ENCODE measurements at places on chromosomes 2 and 18. TPM values are rescaled to one million over a fixed set of nuclear protein-coding genes. Genes with fewer than 3 reads are reported as not detected.
A peak's percentile ranks its signal among the peaks of the same experiment; 100 is the strongest.

DNA sequence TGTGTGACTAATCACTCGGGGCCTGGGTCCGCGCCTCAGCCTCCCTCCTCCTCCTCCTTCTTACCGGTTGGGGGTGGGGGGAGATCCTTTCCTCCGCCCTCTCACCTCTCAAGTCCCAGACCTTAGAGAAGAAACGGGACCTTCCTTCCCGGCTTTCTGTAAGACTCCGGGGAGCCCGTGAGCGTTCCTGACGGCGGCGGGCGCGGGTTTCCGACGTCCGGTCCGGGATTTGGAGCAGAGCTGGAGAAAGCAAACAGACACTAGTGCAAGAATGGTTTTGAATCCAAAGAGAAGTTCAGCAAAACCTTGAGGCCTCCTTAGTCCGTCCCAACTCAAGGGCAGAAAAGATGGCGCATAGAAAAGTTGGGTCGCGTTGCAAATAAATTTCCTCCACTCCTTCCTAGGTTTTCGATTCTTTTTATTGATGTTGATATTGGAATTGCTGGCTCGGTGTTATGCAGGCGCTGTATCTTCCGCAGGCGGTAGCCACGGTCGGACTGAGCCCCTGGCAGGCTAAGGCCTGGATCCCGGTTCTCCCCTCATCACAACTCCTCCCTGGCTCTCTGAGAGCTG is 2.0 kb downstream of the DLX1 start:
- H3K4me1 ChIP-seq = peaks cover 17% of the 10 kb centered on the region
- H3K27me3 ChIP-seq = no peaks in the 10 kb centered on the region
- H3K36me3 ChIP-seq = no peaks in the 10 kb centered on the region
- no peak for DNase-seq

- no peaks in the 10 kb centered on the region for H3K36me3 ChIP-seq
- no peak overlapping the region for H3K27ac ChIP-seq
- DNase-seq = no peak
- H3K4me3 ChIP-seq = no peak overlapping the region
Observed at GRCh38 chr2:211103989-211104388, 547.6 kb downstream of the CPS1 start.

GRCh38 chr2:162257425-162257824 is 14.2 kb upstream of the FAP start:
- H3K36me3 ChIP-seq = no peaks in the 10 kb centered on the region
- no peak overlapping the region for H3K4me3 ChIP-seq
- no peak overlapping the region for H3K27ac ChIP-seq
- no peaks in the 10 kb centered on the region for H3K27me3 ChIP-seq

GRCh38 chr2:10159086-10159485 is 36.5 kb downstream of the RRM2 start:
- DNase-seq = no peak
- H3K27me3 ChIP-seq = no peaks in the 10 kb centered on the region
- H3K4me1 ChIP-seq = no peaks in the 10 kb centered on the region

- no peaks in the 10 kb centered on the region for H3K36me3 ChIP-seq
- no peak overlapping the region for H3K27ac ChIP-seq
- no peak for DNase-seq
- no peak overlapping the region for H3K4me3 ChIP-seq
Observed at GRCh38 chr2:9097239-9097638, 93.8 kb upstream of the MBOAT2 start.

DNA sequence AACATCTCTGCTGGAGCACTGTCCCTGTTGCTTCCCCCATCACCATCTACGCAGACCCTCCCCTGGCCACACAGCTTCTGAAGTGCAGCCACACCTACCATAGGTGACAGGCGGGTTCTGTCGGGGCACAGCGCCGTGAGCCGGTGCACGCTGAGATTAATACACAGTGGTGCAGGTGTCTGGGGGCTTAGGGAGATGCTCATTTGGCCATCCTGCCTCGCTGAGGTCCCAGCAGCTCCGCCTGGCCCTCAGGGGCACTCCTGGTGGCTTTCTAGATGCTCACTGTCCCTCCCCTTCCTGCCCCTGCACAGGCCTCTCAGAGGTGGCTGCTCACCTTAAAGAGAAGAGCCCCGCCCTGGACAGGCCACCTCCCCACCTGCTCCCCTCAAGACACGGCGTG is 18.9 kb upstream of the RPL31 start:
- no peak for DNase-seq
- H3K4me1 ChIP-seq = peaks cover 9% of the 10 kb centered on the region
- no peaks in the 10 kb centered on the region for H3K27me3 ChIP-seq
- no peaks in the 10 kb centered on the region for H3K36me3 ChIP-seq
- H3K27ac ChIP-seq = no peak overlapping the region

- H3K27me3 ChIP-seq = no peaks in the 10 kb centered on the region
- H3K4me1 ChIP-seq = no peaks in the 10 kb centered on the region
- no peak for DNase-seq
- no peak overlapping the region for H3K4me3 ChIP-seq
Observed at GRCh38 chr2:144671695-144672455, 152.0 kb upstream of the ZEB2 start.

GRCh38 chr18:57437766-57438671 is 2.8 kb downstream of the ONECUT2 start:
- peaks cover 33% of the 10 kb centered on the region for H3K4me1 ChIP-seq
- no peak overlapping the region for H3K27ac ChIP-seq
- peak overlapping the region; percentile 13 for H3K4me3 ChIP-seq
- no peaks in the 10 kb centered on the region for H3K36me3 ChIP-seq
- DNase-seq = peak; percentile 40

DNA sequence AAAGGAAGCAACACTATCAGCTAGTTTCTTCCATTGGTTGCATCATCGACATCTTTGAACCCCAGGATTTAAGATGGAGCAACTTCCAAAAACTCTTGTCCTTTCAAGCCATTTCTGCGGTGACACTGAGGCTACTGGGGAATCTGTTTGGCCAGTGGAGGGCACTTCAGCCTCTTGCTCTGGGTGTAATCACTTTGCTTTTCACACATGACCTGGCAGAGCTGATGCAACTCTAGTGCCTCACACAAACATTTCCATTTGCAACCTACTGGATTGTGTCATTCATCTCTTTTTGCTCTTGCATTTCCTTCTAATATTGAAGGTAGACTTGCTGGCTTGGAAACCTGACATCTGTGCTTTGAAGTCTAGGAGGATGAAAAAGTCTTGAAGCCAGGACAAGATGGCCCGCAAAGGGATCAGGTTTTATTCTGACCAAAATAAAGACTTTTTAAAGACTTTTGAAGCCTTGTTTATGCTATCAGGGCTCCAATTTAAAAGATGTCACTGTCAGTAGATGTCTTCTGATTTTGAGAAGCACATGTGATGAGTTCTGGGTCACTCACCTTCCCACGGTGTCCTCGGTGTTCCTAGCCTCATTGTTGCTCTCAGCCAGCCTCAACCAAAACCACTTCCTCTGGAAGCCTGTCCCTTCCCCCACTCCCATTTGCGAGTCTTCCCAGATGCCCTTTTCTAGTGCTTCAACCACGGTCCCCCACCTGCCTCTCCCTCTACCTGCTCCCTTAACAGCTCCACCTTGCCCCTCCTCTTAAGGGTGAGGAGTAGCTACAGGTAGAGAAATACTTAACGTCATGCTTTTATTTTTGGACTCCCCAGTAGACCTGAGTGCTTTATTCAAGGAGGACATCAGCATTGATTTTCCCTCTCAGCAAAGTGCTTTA is 69.7 kb upstream of the KCNE4 start:
- no peak overlapping the region for H3K27ac ChIP-seq
- peak; percentile 65 for DNase-seq
- peaks cover 4% of the 10 kb centered on the region for H3K4me1 ChIP-seq
- H3K36me3 ChIP-seq = no peaks in the 10 kb centered on the region
- no peaks in the 10 kb centered on the region for H3K27me3 ChIP-seq

GRCh38 chr2:181021199-181021789 is 40.9 kb downstream of the UBE2E3 start:
- H3K27ac ChIP-seq = no peak overlapping the region
- no peaks in the 10 kb centered on the region for H3K36me3 ChIP-seq
- H3K4me3 ChIP-seq = no peak overlapping the region
- no peak for DNase-seq
- no peaks in the 10 kb centered on the region for H3K4me1 ChIP-seq
- no peaks in the 10 kb centered on the region for H3K27me3 ChIP-seq

DNA sequence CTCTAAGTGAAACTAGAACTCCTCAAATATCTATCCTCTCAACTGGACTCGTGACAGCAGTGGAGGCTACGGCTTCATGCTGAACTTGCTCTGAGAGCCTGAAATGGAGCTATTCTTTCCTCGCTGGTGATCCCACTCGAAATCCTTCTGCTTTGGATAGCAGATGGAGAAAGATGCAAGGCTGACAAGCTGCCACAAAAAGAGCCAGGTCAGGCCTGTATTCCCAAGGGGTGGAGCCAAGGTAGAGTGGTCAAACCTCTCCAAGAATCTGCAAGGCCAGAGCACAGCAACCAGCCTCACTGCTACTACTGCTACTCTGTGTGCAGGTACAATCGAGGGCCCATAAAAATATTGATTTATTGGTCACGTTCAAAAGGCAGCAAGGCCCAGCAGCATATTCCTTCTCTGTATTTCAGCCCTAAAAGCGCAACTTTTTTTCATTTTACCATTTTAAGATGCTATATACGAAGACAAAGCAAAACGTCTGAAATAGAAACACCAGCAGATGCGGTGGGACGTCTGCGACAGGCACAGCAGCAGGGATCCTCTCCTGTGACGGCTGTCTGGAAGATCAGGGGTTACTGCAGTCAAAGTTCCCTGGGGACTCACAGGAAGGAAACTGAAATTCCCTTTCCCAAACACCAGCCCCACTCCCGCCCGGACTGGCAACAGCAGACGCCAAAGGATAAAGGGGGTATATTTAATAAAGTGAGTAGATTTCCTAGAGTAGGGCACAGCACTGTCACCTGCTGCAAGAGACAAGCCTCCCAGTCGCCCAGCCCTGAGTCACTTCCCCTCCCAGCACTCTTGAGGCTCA is 2.4 kb downstream of the SPRED2 start:
- H3K27me3 ChIP-seq = no peaks in the 10 kb centered on the region

DNA sequence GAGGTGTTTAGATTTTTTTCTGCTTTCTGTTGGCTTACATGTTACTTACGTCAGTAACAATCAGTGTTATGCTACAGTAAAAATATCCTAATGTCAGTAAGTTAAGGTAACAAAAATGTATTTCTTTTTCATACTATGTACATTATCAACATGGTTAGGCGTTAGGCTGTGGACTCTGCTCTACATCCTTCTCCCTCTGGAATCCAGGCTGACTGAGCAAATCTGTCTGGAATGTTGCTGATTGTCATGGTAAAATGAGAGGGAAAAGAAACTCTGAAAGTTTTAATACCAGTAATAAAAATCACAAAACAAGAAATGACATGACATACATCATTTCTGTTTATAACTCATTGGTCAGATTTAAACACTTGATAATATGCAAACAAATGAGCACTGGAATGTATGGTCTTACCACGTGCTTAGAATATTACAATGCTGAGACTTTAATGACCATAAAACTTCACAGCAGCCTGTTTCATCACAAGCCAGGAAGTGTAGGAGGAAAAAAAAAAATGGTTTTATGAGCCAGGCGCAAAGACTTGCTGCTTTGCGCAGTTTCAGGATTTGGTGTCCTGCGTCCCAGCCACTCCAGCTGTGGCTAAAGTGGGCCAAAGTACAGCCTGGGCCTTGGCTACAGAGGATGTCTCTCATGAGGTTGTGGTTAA is 252.4 kb downstream of the FSIP2 start:
- H3K36me3 ChIP-seq = no peaks in the 10 kb centered on the region
- H3K27ac ChIP-seq = no peak overlapping the region
- no peaks in the 10 kb centered on the region for H3K27me3 ChIP-seq

GRCh38 chr2:241081190-241081642 is 20.9 kb downstream of the MTERF4 start:
- H3K27ac ChIP-seq = no peak overlapping the region
- peaks cover under 1% of the 10 kb centered on the region for H3K36me3 ChIP-seq
- DNase-seq = no peak
- H3K27me3 ChIP-seq = no peaks in the 10 kb centered on the region

LDLRAD4 gene
- total RNA-seq = 1.2 TPM

CIB4 gene
- not detected for total RNA-seq

KIAA2012 gene
- total RNA-seq = not detected

CD207 gene
- not detected for total RNA-seq

ITPRIPL1 gene
- total RNA-seq = 12.4 TPM

LRRC30 gene
- not detected for total RNA-seq

IL36G gene
- total RNA-seq = not detected

SULT1C3 gene
- not detected for total RNA-seq

GCA gene
- total RNA-seq = 18.8 TPM
